ENCODE measurements at places on chromosomes 3 and 15.

GRCh38 chr15:43735416-43735815, 10.8 kb upstream of the PDIA3 start:
- no peak for DNase-seq

DNA sequence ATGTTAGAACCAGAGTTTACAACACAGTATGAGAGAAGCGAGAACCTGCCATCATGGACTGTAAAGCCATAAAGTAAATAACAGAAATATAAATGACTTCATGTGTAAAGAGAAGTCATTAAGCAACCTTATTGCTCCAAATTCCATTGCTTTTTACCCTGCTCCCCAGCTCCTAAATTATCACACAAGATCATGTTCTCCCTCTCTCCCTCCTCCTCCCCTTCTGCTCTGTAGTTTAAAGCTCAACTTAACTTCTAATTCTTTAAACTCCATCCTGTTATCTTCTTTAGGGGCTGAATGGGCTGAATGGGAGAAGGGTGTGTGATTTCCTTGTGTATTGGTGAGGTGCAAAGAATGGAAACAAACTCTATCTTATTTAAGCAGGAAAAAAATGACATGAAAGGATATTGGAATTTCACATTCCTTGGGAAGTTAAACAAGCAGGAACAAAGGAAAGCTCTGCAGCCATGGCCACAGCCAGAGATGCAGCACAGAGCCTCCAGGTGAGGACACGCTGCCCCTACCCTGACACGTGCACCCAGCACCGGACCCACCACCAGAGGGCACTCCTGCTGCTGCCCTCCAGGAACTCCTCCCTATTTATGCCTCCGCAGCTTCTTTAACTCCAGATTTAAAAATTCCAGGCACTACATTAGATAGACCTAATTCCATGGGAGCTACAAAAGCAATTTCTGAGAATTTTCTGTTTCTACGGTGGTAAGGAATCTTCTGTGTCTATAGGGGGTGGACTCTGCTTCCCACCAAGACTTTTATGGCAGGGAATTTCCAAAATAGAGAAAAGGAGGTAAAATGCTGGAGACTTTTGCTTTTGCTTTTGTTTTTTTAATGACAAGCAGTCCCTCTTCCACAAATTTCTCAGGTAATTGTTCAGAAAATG, 76.9 kb upstream of the ABI3BP start:
- DNase-seq, result no peak

DNA sequence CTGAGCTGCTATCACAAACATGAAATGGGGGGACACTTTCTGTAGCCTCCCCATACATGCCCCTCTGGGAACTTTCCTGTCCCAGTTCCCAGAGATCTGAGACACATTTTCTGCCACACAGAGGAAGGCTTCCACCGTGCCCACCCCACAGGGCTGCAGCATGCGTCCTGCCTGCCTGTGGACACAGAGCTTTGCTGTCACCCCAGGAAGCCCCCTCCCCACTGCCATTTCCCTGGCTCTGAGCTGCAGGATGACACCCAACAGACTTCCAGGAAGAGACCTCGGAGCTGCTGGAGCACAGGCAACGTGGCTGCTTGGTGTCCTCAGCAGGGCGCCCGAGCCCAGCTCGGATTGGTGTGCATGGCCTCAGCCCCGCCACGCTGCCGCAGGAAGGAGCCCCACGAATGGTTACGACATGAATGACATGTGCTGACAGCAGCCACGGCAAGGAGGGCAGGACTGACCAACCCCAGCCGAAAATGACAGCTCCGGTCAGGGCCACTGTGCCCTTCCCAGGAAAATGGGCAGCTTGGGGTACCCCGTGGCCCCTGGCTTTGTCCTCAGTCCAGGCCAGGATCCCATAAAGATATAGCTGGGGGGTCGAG, 81.3 kb downstream of the VGLL4 start:
- peak; percentile 75 for DNase-seq

GRCh38 chr3:134801204-134801958, 6.3 kb downstream of the EPHB1 start:
- DNase-seq, result no peak

GRCh38 chr3:45965253-45965652, 22.0 kb downstream of the CXCR6 start:
- peak; percentile 42 for DNase-seq

DNA sequence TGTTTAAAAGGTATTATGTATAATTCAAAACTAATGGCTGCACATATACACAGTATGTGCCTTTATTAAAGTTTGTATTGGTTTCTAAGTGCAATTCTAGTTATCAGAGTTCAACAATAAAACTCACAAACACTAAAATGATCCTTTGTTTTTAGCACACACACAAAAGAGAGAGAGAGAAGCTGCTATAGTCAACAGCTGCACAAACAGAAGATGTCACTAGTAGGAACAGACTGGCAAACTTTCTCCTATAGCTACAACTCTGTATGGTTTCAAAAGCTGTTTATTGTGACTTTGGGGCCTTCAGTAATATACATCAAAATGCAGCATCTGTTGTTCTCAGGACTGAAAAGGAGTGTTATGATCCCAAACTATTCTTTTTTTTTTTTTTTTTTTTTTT, 6.1 kb downstream of the SECISBP2L start:
- no peak for DNase-seq

- DNase-seq, result peak; percentile 82
These were observed 251.0 kb upstream of the TLE3 start for GRCh38 chr15:70348581-70349344.

GRCh38 chr15:97196048-97197014, 764.2 kb upstream of the ARRDC4 start:
- no peak for DNase-seq

GRCh38 chr3:38110314-38111050, 26.4 kb downstream of the ACAA1 start:
- DNase-seq, result peak; percentile 54

DNA sequence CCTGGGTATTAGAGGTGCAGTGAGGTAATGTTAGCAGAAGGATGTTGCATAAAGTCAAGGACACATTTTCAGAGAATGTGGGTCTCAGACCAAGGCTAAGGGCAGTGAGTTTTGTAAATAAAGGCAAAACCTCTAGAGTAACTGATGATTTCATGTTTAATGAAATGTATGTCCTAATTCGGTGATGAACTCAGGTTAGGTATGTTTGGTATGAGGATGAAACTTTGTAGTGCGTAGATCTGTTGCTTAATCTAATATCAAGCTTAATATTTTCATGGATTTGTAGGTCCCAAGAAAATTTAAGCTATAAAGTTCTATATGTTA, 3.6 kb downstream of the USP50 start:
- DNase-seq, result no peak

DNA sequence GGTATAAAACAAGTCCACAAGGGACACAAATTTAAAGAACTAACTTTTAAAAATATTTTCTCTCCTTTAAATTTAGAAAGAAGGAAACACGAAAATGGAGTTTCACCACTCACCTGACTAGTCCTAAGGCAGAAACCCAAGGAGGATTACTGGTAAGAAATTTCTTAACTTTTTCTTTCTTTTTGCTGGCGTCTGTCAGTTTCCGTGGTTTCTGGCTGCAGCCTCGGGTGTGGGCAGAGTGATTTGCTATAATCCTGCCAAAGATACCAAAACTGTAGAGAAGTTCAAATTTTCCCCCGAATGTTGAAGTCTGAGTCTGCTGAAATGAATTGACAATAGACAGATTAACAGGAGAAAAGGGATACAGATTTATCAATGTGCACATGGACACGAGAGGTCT, 843.6 kb upstream of the ALCAM start:
- DNase-seq, result no peak

DNA sequence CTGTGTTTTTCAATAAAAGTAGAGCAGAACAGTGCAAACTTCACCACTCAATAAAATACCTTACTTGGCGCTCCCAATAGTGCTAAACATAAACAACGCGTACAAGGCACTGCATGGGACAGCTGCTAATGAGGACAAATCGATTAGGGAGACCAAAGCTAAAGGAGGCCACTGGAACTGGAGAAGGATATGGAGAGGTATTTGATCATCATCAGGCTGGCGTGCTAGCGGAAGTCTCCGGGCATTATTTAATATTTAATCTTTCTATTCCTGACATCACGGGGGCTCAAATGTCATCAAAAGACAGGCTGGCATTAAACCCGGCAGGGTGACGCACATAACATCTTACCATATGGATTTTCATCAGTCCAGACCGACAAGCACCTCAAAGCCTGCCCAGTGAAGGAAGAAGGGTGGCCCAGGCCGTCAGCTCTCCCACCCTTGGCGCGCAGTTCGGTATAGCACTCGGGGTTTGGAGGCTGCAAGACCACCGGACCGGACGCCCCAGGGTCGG, 604 bp downstream of the CCPG1 start:
- DNase-seq, result no peak

- peak; percentile 90 for DNase-seq
These were observed at the start of gene KAT2B for GRCh38 chr3:20039765-20040547. TSS of gene KAT2B (plus strand) at chr3:20040446. CDS start at chr3:20040478, 32 bp downstream.

GRCh38 chr15:55770806-55771205, 27.9 kb upstream of the PRTG start:
- DNase-seq, result no peak

- DNase-seq, result no peak
These were observed 51.2 kb downstream of the FGF12 start for GRCh38 chr3:192675958-192676649.

DNA sequence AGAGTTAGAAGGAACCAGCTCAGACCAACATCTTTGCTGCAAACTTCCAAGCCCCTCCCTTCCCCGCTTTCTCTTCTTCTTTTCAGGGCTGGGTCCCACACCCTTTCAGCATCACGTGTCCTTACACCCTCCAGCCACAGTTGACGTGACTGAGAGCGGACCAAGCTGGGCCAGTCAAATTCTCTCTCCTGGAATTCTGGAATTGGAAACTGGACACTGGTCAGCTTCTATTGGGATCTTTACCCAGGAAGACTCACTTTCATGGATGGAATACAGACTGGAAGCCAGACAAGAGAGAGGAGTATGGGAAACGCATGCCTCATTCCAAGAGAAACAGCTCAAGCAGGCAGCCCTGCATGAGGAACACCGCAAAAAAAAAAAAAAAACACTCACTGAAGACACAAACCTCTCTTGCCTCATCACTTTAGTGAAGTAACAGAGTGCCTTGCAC, 12.4 kb upstream of the TPM1 start:
- no peak for DNase-seq

All from posterior vena cava (tissue), 2 donors.